BJ (cell line): ENCODE measurements at places on chromosomes 2 and 18. TPM values are rescaled to one million over a fixed set of nuclear protein-coding genes. Genes with fewer than 3 reads are reported as not detected.

- DNase-seq = no peak
These were observed at the start of gene PLEK for GRCh38 chr2:68365087-68365486. PLEK (plus strand) TSS chr2:68365282; CDS start chr2:68365352, 70 bp downstream.

GRCh38 chr2:109345653-109346480, 216.9 kb downstream of the SH3RF3 start:
- DNase-seq = no peak

- no peak for DNase-seq
These were observed 135.4 kb downstream of the HAUS1 start for GRCh38 chr18:46239549-46239948.

GRCh38 chr2:161552015-161552414, 72.2 kb upstream of the SLC4A10 start:
- no peak for DNase-seq

- DNase-seq = no peak
These were observed 169.9 kb downstream of the BCL11A start for GRCh38 chr2:60383401-60384143.

- no peak for DNase-seq
These were observed 96.6 kb downstream of the MBD2 start for GRCh38 chr18:54127759-54128378.

- DNase-seq = no peak
These were observed 467.2 kb downstream of the NRXN1 start for GRCh38 chr2:50564766-50565165.

GRCh38 chr2:59899692-59900091, 653.8 kb downstream of the BCL11A start:
- DNase-seq = no peak

DNA sequence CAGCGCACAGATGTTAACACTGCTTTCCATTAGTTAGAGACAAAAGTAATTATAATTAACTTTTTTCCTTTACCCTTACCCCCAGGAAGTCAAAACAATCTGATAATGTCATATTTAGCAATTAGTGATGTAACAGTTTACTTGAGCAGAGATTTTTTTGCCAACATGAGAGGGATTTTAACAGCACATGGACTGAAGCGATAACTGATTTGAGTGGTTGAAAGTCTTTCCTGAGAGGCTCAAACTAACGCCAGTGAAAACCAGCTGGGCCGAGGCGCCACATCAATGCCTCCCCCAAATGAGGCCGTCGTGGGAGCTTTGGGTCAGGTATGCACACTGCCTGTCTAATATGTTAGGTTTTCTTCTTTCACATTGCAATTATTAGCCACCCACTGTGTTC, 469.9 kb upstream of the SMIM21 start:
- DNase-seq = no peak

- no peak for DNase-seq
These were observed 18.8 kb upstream of the SUCLG1 start for GRCh38 chr2:84477886-84478285.

The HNMT gene
- 7.7 and 14.6 TPM in 2 replicates for polyA plus RNA-seq
